ENCODE measurements at places on chromosomes 2 and 18. TPM values are rescaled to one million over a fixed set of nuclear protein-coding genes. Genes with fewer than 3 reads are reported as not detected.

The DLGAP1 gene
- 0.24 TPM for total RNA-seq

The FBLN7 gene
- total RNA-seq, result 1.7 TPM

The DPP4 gene
- 35.1 TPM for total RNA-seq

The FAM210A gene
- 20.2 TPM for total RNA-seq

The MFSD2B gene
- 0.27 TPM for total RNA-seq

The POTEI gene
- total RNA-seq, result not detected

DNA sequence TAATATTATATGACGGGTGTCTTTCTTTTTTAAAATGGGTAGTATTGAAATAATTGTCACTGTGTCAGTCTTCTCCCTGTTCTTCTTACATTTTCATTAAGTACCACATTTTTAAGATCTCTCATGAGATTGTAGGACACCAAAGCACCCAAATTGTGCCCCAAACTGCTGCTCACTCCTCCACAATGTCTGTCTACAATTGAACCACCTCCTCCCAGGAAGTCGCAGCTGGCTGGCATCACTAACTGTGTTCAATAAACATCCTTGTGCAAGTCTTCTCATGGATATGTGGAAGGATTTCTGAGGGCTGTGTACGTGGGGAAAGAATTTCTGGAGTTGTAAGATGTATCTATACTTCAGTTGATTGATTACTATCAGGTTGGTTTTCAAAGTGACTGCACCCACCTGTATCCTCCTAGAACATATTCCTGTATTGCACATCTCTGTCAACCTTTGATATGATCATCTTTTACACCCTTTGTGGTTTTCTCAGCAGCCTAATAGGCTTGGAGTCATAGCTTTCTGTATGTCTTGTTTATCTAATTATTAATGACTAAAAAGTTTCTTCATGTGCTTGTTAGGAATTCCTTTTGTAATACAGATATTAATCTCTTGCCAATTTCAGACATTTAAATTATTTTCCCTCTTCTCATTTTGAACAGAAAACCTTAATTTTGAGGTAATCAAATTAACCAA, 774.9 kb downstream of the RNF144A start:
- peak; percentile 65 for DNase-seq

GRCh38 chr2:210523650-210524289, 32.6 kb upstream of the CPS1 start:
- no peak for DNase-seq

DNA sequence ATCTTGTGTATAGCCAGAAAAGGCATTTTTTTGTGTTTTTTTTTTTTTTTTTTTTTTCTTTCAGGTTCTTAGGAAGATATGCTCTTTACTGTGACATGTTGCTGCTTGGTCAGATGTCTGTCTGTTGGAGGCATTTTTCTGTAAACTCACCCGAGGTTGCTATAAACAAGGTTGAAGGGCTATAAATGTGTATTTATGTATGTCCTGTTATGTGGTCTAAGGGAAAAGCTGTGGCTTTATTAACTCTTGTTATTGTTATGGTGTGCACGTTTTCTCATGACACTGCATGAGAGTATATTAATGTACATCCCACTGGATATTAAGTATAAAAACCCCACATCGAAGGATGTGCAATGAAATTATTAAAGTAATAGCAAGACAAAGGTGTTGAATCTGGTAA, 102.0 kb downstream of the ZNF532 start:
- DNase-seq, result no peak

DNA sequence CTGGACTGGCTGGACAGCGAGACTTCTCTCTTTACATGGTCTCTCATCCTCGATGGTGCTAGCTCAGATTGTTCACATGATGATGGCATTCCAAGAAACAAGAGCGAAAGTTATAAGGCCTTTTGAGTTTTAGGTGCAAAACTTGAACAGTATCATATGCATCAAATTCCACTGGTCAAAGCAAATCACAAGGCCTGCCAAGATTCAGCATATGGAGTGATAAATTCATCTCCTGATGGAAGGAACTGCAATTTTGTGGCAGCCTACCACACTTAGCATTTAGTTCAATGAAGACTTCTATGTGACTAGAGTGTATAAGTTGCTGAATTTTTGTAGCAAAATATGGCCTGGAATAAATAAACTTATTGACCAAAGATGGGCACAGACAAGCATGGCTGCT, 194.0 kb upstream of the EPC2 start:
- DNase-seq, result no peak

- no peak for DNase-seq
Measured at GRCh38 chr2:103353774-103354173, 591.9 kb downstream of the TMEM182 start.

DNA sequence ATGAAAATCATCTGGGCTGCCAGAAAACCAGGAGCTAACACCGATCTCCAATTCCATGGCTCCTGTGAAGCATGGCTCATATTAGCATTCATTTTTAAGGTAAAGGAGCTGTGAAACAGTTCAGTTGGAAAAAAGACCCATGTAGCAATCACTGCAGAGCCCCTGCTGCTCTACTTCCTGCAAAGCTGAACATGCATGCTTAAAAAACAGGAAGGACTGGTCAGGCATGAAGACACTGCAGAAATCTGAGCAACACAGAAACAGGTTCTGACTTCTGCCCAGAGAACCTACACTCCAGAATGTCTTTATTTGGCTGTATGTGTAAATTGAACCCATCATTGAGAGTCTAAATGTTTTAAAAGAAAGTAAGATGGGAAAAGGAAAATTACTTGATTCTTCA, 950.6 kb downstream of the DCDC2C start:
- no peak for DNase-seq

DNA sequence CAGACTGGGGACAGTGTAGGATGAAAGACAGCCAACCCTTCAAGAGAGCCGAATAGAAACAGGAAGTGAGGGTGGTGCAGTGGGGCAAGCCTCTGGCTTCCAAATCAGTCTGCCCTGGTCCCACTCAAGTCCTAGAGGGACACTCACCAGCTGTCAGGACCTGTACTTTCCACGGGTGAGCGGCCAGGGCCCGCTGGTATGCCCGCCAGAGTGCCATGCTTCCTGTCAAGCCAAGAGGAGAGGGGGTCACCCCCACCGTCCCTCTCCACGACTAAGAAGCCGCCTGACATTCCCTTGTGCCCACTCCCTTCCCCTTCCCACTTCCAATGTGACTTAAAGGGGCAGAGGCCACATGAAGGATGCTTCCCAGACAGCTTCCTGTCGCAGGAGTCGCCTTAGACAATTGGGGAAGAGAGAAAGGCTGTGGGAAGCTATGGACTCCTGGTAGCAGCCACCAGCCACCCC, 564 bp downstream of the MPV17 start:
- no peak for DNase-seq

- DNase-seq, result no peak
Measured at GRCh38 chr2:58976375-58977071, 735.4 kb upstream of the FANCL start.

DNA sequence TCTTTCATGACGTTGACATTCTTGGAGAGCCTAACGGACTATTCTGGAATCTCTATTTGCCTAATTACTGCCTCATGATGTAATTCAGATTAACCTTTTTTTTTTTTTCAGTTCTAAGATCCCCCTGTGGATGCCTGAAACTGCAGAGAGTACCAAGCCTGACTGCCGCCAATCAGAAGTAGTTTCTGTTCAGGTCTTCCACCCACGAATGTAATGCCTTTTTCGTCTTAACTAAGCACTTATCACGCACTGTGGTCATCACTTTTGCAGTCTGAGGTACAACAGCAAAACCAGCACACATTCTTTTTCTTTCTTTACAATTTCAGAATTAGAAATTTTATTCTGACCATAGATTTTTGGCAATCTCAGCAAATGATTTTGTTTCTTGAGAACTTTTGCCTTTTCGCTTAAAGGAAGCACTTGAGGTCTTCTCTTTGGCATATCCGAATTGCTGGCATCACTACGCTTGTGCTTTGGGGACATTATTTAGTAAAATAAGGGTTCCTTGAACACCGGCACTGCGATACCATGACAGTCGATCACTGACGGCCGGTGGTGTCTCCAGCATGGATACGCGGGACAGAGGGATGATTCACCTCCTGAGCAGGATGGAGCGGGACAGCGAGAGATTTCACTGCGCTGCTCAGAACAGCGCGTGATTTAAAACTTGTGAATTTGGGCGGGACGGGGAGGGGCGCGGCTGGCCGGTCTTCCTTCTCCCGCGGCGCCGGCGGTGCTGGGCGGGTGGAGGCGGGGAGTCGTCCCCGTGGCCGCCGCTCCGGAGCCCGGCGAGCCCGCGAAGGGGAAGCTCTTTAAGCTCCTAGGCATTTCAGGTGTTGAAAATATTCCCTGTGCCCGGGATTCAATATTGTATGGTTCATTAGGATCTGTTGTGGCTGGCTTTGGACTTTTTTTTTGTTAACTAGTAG, 32.0 kb upstream of the GPR55 start:
- DNase-seq, result peak; percentile 13

DNA sequence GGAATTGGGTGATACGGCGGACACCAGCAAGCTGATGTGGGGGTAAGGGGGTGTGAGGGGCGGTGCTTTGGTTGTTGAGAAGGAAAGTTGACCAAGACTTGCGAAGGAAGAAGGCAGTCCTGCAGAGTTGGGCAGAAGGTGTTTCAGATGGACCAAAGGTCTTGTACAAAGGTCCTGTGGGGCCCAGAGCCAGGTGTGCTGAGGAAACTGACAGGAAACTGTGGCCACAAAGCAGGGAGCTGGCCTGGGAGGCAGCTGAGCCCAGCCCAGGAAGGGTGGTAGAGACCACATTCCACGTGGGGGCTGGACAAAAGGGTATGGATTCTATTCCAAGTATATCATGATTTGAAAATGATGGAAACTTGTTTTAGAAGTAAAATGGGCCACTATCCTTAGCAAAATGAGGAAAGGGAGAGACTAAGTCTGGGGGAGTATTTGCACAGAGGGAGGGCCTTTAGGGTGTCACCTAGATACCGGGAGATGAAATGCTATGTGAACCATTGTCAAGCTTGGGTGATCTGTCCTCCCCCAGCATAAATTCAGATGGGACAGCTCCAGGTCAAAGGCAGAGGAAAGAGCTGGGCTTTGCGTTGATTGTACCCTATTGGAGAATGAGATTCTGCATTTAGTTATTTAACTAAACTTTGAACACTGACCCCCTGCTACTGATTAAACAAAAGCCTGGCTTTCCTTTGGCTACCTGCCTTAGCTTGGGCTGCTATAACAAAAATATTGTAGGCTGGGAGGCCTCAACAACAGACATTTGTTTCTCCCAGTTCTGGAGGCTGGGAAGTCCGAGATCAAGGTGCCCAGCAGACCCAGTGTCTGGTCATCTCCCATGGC, 4.3 kb upstream of the EDAR start:
- DNase-seq, result no peak

- no peak for DNase-seq
Measured at GRCh38 chr2:223169830-223170605, 118.0 kb downstream of the KCNE4 start.

DNA sequence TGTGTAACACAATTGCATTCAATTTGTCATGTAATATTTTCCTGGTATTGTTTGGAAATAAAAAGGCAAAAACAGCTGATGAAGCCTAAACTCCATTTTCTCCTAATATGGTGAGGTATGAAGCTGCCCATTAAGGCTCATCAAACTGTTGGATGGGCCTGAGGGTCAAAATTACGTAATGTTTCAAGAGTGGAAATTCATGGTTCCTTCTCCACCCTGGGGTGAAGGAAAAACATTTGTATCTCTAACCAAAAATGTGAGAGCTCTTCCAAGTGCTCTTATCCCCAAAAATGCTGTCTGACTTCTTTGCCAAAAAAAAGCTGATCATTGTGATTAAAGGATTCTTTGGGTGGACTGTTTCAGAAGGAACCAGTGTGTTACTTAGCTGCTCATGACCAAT, 91.8 kb downstream of the ARHGAP28 start:
- DNase-seq, result no peak

- peak; percentile 49 for DNase-seq
Measured at GRCh38 chr2:172792711-172793110, 57.1 kb downstream of the RAPGEF4 start.

DNA sequence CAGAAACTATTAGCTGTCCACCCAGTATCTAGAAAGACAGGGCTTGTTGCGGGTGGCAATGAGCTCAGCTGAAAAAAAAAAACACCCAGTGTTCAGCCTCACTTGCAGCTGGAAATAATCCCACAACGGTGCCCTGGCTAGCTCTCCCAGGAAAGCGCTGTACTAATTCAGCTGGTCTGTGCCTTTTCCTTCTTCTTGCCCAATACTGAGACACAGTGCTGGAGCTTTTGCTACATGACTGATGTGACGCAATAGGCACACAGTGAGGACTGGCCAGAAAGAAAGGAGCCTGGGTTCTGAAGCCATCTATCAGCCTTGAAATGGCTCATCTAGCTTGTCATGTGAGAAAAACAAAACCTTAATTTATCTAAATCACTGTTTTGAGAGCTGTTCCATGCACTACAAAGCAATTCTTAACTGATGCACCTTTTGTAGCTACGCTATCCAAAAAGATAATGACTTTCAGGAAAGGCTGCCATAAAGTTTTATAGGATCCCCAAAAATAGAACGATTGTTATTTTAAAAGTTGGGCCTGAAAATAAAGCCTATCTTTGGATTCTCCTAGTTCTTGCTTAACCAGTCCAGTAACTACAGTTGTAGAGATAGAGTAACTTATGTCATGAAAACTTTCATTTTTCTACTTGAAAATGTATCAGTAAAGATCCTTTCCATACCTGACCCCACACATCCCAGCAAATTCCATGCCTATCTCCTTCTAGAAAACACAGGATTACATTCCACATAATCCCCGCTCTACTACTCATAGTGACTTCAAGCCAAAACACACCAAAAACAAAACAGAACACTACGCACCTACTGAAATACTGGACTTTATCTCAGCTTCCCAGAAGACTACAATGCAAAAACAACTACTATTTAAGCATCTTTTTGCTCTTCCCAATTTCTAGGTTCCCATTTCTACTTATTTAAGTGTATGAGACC, 15.9 kb downstream of the KIDINS220 start:
- peak; percentile 12 for DNase-seq

- no peak for DNase-seq
Measured at GRCh38 chr18:79797518-79798345, at the start of gene KCNG2. Gene KCNG2, plus strand, starts transcription at chr18:79797938. Its CDS starts 65,730 bp downstream, at chr18:79863668.

- DNase-seq, result no peak
Measured at GRCh38 chr18:11148680-11149440, 509 bp downstream of the PIEZO2 start.

DNA sequence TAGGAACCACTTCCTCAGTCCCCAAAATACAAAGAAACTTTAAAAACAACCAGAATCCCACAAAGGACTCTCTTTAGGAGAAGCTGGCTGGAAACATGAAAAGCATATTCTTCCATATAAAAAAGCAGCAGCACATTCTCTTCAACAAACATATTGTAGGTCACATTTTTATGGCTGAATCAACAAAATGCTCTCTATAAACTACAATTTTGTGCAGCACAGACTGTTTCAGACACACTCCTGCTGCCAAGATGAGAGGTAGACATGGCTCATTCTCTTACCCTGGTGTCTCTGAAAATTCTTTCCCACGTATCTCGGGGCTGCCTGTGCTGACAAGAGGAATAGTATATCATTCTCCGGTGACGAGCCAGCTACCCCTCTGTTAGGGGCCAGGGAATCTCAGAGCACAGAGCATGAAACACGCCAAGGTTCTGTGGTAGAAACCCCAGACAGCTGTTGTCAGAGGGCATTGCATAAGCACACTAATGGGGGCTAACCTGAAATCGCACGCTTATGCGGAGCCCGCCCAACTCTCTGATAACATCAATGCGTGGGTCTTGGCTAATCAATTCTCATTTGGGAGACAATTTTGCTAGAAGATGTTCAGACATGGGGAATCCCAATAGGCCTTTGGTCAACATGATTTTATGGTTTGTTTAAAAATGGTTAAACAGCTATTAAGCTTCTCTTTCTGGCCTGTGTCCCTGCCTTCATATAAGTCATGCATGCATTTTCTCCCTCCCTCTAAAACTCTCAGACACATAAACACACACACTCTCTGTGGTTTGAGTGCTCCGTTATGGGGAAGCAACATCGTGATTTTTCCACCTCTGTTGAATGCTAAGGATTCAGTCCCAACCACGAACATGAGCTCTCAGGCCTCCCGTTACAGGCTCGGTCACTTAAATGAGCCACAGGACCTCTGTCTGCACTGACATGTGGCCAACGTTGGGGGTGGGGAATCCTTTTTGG, 177.5 kb downstream of the INO80D start:
- no peak for DNase-seq
